Kidney glomerular epithelial cell (primary cell): ENCODE measurements at places on chromosomes 2 and 18.

DNA sequence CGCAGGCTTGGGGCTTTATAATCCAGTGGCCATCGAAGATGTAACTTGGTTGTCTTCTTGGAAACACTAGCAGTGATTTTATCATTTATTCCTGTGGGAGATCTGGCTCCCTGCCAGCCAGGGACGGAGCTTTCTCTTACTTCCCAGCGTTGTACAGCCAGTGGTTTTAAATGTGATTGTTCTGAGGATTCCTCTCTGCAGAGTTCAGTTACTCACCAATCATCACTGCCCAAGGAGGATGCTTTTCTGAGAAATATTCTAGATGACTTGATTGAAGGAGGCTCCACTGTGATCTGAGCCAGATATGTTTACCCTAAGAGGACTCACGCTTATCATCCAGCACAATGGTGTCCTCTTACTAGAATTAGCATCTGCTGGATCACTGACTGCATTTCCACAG, 744.3 kb downstream of the RNF144A start:
- DNase-seq: no peak

DNA sequence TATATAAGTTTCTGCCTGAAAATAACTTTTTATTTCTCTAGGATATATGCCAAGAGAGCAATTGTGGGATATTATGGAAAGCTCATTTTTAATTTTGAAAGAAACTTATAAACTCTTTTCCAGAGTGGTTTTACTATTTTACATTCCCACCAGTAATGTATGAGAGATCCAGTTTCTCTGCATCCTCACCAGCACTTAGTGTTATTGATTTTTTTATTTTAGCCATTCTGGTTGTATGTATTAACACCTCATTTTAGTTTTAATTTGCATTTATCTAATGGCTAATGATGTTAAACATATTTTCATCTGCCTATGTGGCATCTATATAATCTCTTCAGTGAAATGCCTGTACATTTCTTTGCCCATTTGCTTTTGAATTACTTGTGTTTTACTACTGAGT, 597.7 kb upstream of the RAB6C start:
- DNase-seq: no peak

GRCh38 chr2:161123531-161124030, 36.6 kb upstream of the TANK start:
- peak; percentile 45 for DNase-seq

DNA sequence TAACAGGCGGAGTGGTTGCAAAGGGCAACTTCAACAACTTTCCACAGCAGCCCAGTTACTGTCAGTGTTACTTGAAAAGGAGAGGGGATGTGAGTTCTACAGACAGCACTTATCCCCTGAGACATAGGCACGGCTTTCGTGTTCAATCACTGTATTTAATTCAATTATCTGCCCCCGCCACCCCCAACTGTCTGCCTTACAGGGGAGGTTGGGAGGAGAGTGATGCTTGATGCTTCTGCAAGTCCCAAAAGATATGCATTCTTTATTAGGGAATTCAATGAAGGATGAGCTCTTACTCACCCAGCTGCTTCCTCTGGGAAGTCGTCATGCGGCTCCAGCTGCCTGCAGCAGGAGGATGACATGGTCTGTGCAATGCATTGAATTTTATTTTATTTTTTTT, 639.9 kb downstream of the DCC start:
- no peak for DNase-seq

DNA sequence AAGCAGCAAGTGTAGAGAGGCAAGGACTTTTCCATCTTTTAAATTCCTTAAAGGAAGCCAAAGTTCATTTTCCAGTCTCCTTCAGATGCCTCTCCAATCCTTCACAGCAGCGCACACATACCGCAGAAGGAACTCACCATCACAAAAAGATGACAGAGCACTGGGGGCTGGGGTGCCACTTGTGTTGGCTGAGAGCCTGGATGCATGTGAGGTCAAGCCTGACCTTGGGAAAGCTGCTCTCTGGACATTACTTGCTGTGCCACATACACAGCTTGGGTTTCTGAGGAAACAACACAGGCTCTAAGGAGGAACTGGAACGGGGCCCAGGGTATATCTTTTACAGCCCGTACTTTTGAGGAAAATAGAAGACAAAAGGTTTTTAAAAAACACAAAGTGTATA, 364.3 kb upstream of the MEX3C start:
- DNase-seq: peak; percentile 39

- no peak for DNase-seq
These were observed 202.4 kb upstream of the RAB12 start for GRCh38 chr18:8406868-8407250.

DNA sequence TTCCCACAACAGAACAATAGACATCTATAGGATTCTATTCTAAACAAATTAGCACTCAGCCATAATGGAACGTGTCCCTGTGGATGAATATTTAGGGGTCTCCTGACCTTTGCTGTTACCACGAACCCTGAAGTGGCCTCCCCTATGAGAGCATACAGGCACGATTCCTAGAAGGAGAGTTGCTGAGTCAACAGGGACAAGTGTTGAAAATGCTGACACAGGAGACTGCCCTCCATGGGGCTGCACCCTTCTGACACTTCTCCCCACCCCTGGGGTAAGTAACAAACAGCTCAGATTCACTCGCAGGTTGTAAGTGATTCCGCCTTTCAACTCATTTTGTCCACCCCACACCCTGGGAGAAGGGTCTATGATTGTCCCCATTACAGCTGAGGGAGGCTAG, 14.1 kb upstream of the STK25 start:
- DNase-seq: no peak

DNA sequence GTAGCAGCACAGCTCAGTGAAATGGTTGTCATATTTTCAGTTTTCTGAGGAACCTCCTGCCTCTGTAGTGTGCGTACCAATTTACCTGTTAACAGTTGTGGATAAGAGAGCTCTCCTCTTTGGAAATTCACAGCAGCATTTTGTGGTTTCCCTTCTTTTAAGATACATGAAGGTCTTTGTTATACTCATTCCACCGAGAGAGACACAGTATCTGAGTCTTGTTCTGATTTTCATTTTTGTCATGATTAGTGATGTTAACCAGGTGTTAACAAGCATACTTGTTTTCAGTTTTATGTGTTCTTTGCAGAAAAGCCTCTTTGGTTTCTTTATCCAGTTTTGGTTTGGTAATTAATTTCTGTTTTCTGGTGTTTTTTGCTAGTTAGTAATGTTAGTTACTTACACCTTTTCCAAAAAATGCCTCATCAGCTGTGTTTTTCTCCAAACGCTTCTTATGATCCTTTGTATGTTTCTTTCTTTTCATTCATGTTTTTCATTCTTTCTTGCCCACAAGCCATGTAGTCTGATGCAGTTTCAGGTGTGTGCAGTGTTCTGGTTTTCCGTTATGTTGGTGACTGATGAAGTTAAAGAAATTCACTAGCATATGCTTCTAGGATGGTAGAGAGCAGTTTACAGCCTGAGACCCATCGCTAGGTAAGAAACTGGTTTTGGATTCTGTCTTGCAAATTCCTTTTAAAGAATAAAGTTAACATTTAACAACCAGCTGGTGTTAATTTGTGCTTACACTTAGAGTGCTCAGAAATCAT, 30.1 kb downstream of the CCDC74A start:
- DNase-seq: no peak

DNA sequence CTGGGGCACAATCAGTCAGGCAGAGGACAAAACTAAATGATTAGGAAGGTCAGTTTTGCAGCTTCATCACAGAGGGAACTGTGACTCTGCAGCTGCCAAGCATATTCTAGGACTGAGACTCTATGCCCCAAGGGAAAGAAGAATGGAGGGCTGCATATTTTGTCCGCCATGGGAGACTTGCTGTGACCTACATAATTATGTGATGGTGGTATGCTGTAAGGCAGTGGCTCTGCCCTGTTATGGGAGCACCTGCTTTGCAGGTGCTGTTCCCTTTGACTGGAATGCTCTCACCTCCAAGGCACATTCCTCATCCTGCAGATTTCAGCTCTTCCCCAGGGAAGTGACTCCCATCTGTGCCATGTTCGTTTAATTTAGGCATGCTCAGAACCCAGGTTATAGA, 261.9 kb upstream of the EPHA4 start:
- no peak for DNase-seq

GRCh38 chr2:220552790-220553535, 925.5 kb downstream of the SLC4A3 start:
- DNase-seq: peak; percentile 6

DNA sequence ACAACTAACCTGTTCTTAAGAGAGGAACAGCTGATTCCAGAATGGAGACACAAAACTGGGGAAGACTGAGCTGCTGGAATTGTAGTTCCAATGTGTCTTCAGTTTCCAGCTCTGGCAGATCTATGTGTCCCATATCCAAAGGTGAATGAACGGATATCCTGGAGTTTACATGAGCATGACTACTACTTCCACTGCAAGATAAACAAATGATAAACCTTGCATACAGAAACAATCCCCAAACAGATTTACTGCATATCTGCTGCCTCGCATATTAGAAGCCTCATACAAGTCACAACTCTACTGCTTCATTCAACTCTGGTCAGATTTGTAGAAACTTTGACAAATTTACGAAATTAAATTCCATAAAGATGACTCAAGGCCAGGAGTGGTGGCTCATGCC, 15.0 kb downstream of the RTTN start:
- no peak for DNase-seq

GRCh38 chr2:124025891-124026434, 876 bp downstream of the CNTNAP5 start:
- no peak for DNase-seq

DNA sequence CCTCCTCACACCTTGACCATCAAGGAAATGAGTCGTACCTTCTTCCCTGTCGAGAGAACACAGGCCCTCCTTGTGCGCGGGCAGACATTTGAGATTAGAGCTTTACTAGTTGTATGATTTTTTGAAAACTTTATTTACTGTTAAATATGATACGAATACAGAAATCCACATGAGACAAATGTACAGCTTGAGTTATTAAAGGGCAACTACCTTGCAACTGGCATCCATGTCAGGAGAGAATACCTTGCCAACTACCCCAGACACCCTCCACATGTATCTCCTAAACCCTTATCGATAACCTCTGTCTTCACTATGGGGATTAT, 28.3 kb downstream of the KLHL23 start:
- DNase-seq: no peak

DNA sequence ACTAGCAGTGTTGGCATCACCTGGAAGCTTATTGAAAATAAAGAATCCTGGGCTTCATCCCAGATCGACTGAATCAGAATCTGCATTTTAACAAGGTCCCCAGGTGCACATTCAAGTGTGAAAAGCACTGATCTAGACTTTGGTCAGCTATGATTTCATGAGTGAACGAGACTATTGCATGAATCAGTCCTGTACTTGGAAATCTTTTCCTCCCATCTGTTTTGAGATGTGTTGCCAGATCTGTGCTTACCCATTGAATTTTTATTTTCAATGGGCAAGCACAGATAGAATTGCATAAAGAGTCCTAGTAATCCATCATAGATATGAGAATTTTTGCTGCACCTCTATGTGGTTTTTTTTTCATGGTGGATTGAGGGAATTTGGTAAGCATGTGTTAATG, 64.0 kb downstream of the PMS1 start:
- DNase-seq: no peak

DNA sequence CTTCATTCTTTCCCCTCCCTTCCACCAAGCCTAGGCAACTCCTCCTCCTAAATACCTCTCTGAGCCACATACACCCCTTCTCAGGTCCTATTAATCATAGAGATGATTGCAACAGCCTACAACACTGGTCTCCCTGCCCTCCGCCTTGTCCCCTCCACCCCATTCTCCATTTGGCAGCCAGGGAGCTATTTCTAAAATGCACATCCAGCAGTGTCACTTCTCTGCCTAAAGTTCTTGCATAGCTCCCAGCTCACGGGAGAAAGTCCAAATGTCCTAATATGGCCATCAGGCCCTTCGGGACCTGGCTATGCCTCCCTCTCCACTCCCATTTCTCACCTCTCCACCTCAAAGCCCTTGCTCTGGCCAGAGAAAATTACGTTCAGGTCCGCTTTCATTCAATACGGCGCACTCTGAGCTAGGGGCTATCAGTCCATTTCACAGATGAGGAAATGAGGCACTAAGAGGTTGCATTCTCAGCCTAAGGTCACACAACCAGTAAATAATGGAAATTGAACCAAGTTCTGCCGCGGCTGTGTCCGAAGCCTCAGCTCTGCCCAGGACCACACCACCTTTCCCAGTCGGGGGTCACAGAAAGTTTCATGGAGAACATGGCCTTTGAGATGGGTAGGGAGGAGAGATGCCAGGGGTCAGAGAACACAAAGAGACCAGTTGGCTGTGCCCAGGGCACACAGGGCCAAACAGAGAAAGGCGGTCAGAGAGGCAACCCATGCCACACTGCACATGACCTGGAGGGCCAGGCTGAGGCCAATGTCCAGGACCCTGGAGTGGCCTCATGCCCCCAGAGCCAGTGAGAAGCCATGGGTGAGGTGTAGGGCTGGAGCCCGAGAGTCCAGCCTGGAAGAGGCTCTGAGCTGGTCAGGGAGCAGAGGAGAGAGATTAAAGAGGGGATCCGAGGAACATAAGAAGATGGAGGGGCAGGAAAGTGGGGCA, 72.8 kb downstream of the TNS1 start:
- DNase-seq: peak; percentile 31

- no peak for DNase-seq
These were observed 9.2 kb downstream of the HS6ST1 start for GRCh38 chr2:128309280-128310093.

- DNase-seq: peak; percentile 25
These were observed 2.7 kb upstream of the ERFE start for GRCh38 chr2:238155761-238156694.

DNA sequence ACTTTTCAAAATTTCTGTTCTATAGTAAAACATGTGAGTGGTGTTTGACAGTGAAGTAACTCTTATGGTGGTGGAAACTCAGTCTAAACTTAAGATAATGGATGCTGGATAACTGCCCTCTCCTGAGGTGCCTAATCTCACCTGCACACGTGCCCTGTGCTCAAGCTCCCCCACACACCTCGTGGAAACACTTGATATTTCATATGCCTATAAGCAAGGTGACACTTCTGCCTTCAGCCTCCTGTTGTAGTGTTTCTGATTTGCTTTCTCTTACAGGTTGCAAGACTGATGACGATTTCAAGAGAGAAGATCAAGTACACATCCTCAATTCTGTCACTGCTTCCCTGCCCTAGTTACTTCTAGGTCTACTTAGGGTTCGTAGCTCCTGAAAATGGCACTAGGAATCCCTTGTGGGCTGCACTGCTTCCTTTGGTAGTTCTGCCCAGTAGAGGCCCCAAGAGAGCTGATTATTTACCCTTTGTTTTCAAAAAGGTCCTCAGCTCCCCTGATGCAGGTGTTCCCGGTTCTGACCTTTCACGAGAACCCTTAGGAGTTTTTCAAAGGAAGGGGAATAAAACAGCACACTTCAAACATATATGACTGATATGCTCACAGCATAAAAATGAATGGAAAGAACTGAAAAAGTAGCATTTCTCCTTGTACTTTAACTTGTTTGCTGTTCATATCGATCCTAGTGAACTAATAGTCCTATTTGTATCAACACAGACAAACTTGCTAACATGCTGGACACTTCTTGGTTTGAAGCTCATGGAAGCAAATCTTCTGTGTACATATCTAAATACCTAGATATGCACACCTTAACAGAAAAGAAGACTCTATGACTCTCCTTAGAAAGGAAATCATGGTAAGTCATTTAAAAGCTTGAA, 6.7 kb downstream of the CAVIN2 start:
- DNase-seq: no peak
